Heart right ventricle (tissue), 16 donors: ENCODE measurements at places on chromosomes 16 and 17. TPM values are rescaled to one million over a fixed set of nuclear protein-coding genes. Genes with fewer than 3 reads are reported as not detected.

- H3K4me3 ChIP-seq: no peak overlapping the region
- H3K36me3 ChIP-seq: peaks cover 3% of the 10 kb centered on the region
- DNase-seq: no peak
- no peaks in the 10 kb centered on the region for H3K4me1 ChIP-seq
- no peaks in the 10 kb centered on the region for H3K27me3 ChIP-seq
Observed at GRCh38 chr17:66043419-66043818, 148.5 kb downstream of the CEP112 start.

Gene LRRC46
- total RNA-seq: 0.14 TPM

Gene PITPNM3
- 0.30 TPM for total RNA-seq

DNA sequence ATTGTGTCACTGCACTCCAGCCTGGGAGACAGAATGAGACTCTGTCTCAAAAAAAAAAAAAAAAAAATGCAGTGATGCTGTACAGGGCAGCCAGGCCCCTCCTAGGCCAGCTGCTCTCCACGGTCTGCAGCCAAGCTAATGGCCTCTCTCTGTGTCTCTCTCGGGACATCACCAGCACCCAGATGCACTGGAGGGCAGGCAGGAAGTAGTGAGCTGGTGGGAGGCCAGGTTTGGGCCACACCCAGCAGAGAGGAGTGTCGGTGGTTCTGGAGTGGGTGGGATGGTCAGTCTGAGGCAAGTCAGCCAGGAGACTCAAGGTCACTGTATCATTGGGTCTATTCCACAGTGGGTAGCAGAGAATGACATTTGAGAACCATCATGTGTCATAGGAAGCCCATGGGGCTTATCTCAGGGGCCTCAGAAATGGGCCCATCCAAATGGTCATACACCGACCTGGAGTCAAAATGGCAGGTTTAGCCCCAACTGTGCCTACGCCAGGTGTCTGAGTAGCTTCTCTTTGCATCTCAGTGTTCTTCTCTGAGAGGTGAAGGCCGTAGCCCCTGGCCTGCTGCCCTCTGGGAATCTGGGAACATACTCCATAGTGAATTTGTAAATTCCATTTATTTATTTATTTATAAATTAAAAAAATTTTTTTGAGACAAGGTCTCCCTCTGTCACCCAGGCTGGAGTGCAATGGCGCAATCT, 22.7 kb downstream of the WNT9B start:
- H3K4me1 ChIP-seq: peaks cover 4% of the 10 kb centered on the region
- DNase-seq: no peak
- no peaks in the 10 kb centered on the region for H3K27me3 ChIP-seq
- H3K27ac ChIP-seq: no peak overlapping the region
- no peak overlapping the region for H3K4me3 ChIP-seq
- H3K36me3 ChIP-seq: no peaks in the 10 kb centered on the region

DNA sequence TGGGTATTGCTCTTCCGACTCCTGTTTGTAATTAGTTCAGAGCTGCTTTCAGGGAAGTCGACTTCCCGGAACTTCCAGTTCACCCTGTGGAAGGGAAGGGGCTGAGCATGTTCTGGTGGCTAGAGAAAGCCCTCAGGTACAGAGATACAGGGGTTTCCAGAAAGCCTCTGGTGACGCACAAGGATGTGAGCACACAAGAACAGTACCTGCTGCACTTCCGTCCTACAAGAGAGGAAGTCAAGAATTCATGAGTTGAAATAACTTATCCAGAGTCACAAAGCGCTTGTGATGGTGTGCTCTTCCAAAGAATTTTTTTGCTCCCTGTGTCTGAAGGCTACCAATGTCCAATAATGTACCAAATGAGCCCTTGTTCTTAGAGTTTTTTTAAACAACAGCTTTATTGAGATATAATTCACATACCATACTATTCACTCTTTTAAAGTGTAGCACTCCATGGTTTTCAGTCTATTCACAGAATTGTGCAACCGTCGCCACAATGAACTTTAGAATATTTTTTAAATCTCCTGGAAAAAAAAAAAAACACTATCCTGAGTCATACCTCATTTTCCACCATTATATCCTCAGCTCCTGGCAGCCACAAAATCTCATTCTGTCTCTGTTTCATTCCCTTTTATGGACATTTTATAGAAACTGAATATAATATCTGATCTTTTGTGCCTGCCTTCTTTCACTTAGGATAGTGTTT, 327.6 kb downstream of the CDH13 start:
- H3K27me3 ChIP-seq: no peaks in the 10 kb centered on the region
- H3K4me1 ChIP-seq: no peaks in the 10 kb centered on the region
- no peak for DNase-seq
- H3K4me3 ChIP-seq: no peak overlapping the region

Gene ACAP1
- total RNA-seq: 23.4 TPM

Gene BRCA1
- total RNA-seq: 4.1 TPM

- peaks cover 4% of the 10 kb centered on the region for H3K4me1 ChIP-seq
- no peak overlapping the region for H3K27ac ChIP-seq
- peak; percentile 64 for DNase-seq
- H3K36me3 ChIP-seq: no peaks in the 10 kb centered on the region
- no peak overlapping the region for H3K4me3 ChIP-seq
- H3K27me3 ChIP-seq: no peaks in the 10 kb centered on the region
Observed at GRCh38 chr16:85416228-85417109, 196.7 kb upstream of the GSE1 start.

DNA sequence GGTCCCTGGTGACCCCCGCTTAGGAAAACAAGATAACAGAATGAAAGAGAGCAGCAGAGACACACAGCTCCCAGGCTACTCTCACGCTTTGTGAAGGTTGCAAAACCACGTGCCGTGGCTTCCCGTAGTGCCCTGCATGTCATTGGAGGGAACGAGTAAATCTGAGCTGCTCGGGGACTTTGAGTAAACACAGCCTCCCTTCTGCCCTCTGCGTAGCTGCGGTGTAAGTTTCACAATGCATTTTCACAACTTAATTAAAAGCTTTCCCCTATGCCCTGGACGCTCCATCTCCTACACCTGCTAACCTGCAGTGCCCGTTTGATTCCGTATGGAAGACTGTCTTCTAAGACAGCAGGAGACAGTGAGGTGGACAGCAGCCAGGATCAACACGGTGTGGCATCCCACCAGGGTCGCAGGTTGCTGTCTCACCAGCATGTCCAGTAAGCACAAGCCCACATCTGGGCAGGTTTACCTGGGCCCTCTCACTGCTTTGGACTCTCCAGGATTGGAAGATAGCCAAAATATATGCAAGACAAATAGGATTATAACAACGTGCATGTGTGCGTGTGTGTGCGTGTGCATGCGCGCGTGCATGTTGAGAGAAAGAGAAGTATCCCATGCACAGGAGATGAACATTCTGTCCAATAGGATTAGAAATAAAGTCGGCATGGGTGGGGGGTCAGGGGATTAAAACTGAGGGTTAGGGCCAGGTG, 116.4 kb upstream of the RCVRN start:
- H3K4me3 ChIP-seq: no peak overlapping the region
- H3K4me1 ChIP-seq: peaks cover 31% of the 10 kb centered on the region
- H3K27ac ChIP-seq: no peak overlapping the region
- DNase-seq: no peak

DNA sequence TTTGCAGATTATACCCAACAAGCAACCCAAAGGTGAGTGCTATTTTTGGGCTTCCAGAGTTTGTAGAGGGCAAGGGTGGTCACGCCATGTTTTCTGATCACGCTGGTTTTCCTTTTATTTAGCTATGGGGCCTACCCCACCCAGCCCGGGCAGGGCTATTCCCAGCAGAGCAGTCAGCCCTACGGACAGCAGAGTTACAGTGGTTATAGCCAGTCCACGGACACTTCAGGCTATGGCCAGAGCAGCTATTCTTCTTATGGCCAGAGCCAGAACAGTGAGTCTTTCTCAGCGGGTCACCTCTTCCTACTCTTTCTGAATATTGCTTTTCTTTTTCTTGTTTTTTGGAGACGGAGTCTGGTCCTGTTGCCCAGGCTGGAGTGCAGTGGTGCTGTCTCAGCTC, 2.5 kb downstream of the FUS start:
- peaks cover 53% of the 10 kb centered on the region for H3K36me3 ChIP-seq
- H3K4me3 ChIP-seq: no peak overlapping the region
- H3K4me1 ChIP-seq: peaks cover 49% of the 10 kb centered on the region
- H3K27me3 ChIP-seq: no peaks in the 10 kb centered on the region

DNA sequence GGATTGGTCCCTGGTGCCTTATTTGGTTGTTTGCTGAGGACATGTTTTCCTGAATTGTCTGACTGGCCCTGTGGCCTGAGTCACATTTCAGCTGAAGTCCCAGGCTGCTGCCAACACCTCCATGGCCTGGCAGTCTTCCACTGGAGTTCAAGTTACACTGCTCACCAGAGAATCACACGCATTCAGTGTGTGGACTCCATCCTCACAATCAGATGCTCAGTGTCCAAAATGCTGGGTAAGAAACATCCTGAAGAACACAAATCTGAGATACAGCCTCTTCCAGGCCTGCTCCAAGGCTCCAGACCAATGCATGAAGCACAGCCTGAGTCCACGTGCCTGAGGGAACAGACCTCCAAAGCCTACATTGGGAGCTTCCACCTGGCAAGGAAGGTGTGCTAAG, 19.2 kb downstream of the CD300LB start:
- H3K27me3 ChIP-seq: peaks cover 8% of the 10 kb centered on the region
- no peaks in the 10 kb centered on the region for H3K36me3 ChIP-seq
- no peak overlapping the region for H3K27ac ChIP-seq

DNA sequence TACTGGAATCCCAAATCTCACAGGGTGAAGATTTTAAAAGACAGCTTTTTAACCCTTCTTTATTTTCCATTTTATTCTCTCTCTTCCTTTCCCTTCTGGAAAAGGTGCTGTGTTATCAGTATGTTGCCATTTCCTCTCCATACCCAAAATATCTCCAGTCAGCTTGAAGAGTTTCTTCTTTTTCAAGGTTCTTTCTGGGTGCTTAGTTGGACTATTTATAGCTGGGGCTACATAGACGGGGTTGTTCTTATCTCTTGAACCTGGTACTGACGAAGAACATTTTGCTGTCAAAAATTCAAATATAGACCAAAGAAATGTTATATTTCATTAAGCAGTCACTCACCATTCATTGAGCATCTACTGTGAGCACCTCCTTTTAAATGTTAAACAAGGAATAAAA, 48.6 kb downstream of the IST1 start:
- no peaks in the 10 kb centered on the region for H3K4me1 ChIP-seq
- no peak for DNase-seq
- no peaks in the 10 kb centered on the region for H3K36me3 ChIP-seq
- H3K27ac ChIP-seq: no peak overlapping the region
- no peaks in the 10 kb centered on the region for H3K27me3 ChIP-seq
- no peak overlapping the region for H3K4me3 ChIP-seq

DNA sequence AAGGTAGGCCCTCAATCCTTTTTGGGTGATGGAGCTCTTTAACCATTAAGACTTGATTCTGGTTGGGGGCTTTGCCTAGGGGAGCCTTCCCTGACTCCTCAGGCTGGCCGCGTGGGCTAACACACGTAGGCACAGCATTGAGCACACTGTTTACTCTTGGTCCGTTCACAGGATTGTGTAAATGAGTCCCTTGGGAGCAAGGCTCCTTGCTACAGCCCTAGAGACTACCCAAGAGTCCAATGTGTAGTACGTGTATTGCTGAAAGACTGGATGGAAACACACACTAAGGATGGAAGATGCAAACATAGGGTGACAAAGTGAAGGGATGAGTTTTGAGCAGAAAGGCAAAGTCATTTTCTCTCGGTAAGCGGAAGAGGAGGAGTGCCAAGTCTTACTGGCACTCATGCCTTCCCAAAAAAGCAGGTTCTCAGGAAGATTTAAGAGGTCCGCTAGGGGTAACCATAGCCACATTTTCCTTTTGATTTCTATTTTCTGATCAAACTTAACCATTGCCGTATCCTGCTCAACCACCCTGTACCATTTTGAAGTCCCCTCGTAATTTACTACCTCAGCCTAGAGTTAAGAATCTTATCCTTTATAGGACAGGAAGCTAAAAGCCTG, 911 bp upstream of the ITGA2B start:
- no peak overlapping the region for H3K27ac ChIP-seq
- no peaks in the 10 kb centered on the region for H3K27me3 ChIP-seq
- H3K36me3 ChIP-seq: no peaks in the 10 kb centered on the region

DNA sequence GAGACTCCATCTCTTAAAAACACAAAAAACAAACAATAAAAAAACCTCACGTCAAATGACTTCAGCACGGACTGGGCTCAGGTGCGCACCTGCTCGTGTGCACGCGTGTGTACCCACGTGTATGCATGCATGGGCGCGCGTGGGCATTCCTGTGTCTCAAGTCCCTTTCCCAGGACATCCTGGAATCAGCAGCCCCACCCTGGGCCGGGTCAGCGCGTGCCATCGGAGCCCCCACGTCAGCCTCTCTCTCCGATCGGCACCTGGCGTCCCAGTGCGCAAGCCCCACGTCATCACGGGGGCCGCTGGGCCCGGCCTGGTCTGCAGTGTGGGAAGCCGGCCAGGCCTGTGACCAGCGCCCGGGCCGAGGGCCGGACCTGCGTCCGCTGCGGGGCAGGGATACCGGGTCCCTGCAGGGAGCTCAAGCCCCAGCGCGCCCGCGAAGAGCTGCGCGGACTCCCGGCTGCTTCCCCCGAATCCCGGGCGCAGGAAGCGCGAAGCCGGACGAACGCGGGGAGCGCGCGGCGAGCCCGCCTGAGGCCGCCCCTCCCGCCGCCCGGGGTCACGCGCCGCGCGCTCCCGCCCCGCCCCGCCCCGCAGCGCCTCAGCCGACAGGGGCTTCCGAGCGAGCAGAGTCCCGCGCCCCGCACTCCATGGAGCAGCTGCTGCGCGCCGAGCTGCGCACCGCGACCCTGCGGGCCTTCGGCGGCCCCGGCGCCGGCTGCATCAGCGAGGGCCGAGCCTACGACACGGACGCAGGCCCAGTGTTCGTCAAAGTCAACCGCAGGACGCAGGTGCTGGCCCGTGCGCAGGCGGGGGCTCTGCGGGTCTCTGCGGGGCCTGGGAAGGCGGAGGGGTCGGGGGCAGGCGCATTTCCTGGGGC, at the start of gene FN3K:
Gene FN3K (plus strand): TSS at position 629 of the 880 bp plus-strand sequence. CDS start 22 bp downstream, at position 651.
- peak; percentile 75 for DNase-seq
- H3K36me3 ChIP-seq: peaks cover 40% of the 10 kb centered on the region
- peaks cover 16% of the 10 kb centered on the region for H3K4me1 ChIP-seq
- H3K27ac ChIP-seq: peak within 1 kb of the TSS; percentile 95
- H3K4me3 ChIP-seq: peak within 1 kb of the TSS; percentile 71
- no peaks in the 10 kb centered on the region for H3K27me3 ChIP-seq

GRCh38 chr16:3085868-3086595, 13.1 kb downstream of the ZSCAN10 start:
- no peaks in the 10 kb centered on the region for H3K36me3 ChIP-seq
- H3K4me1 ChIP-seq: peaks cover 38% of the 10 kb centered on the region
- DNase-seq: no peak
- H3K27me3 ChIP-seq: no peaks in the 10 kb centered on the region
- peak overlapping the region; percentile 55 for H3K4me3 ChIP-seq

GRCh38 chr16:86157616-86158247, 258.8 kb downstream of the IRF8 start:
- DNase-seq: no peak
- H3K36me3 ChIP-seq: no peaks in the 10 kb centered on the region
- no peak overlapping the region for H3K27ac ChIP-seq
- no peak overlapping the region for H3K4me3 ChIP-seq
- no peaks in the 10 kb centered on the region for H3K4me1 ChIP-seq
- H3K27me3 ChIP-seq: peaks cover 34% of the 10 kb centered on the region
